Suprapubic skin (tissue), 4 donors: ENCODE measurements at places on chromosomes 1 and 21.

GRCh38 chr1:196660852-196661251 is 9.0 kb downstream of the CFH start:
- no peak for DNase-seq

DNA sequence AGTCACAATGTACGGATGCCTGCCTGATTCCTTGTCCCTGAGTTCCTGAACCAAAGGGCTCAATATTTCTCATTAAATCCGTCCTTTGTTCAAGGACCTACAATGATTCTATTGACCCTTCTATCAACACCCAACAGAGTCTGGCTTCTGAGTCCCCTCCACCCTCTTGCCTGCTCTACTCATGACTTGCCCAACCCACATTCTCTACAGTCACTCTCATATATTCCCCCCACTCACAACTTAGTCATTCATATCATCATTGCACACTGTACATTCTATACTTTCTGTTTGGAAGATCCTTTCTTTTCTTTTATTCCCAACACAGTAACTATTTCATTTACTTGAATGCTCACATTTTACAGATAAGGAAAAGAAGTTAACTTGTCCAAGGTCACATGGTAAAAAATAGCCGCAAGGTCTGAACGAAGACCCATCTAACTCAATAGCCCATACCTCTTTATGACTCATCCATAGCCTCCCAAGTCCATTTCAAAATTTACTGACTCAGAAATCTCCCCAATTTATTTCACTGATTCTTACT is 3.6 kb downstream of the OTUD7B start:
- no peak for DNase-seq

DNA sequence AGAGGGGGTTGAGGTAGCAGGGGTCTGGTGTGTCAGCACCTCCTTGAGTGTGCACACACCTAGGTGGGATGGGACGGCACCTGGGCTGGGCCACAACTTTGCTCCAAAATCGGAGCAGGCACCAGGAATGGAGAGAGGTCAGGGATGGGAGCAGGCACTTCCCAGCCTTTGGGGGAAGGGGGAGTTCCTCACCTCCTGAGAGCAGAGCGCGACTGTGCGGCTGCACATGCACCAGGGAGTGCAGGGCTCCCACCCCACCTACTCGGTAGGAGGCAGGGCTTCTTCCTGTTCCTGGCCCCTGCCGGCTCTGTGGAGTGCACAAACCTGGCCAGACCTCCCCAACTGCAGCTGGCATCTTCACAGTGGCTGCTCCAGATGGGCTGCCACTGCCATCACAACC is 399.3 kb downstream of the NCAM2 start:
- DNase-seq: no peak

- DNase-seq: no peak
Observed at GRCh38 chr1:227792216-227793078, 23.0 kb upstream of the PRSS38 start.

- DNase-seq: no peak
Observed at GRCh38 chr1:3267550-3268270, 186.8 kb upstream of the ARHGEF16 start.

DNA sequence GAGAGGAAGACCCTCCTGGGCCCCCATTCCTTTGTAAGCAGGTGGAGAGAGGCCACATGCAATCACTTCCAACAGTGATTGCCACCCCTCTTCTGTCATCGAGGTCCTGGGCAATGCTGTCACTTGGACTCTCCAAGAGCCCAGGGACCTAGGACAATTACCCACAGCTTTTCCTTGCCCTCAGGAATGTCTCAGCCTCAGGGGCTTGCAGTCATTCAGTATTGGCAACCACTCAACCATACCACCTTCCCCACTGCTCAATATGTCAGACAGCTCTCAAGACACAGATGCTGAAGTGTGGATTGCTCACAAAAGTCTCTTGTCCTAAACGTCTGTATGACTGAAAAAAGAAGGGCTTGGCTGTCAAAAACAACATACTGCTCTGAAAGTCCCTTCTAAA is 87.8 kb downstream of the PTPN14 start:
- DNase-seq: no peak

- DNase-seq: no peak
Observed at GRCh38 chr21:38839328-38840286, 33.9 kb downstream of the ETS2 start.

DNA sequence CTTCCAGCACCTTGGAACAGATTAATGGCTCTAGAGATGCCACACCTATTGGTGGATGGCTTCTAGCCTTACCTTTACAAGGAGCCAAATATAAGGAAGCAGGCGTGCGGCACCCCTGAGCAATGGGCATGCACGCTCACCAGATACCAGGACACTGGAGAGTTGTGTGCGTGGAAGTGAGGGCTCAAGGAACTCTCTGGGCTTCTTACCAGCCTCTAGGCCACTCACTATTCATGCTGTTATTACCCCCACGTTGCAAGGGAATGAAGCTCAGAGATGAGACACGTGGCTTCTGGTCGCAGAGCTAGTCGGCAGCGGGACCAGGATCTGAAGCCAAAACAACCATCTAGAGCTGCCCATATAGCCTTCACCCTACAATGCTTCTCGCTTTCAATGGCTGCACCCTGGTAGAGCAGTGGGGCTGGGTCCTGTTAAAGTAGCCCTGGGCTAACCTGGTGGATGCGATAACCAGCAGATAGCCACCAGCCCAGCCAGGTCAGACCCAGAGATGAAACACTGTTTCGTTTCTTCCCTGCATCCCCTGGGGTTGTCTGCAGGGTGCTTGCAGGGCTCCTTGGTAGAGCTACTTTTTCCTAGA is 396.4 kb upstream of the VAMP3 start:
- peak; percentile 63 for DNase-seq

DNA sequence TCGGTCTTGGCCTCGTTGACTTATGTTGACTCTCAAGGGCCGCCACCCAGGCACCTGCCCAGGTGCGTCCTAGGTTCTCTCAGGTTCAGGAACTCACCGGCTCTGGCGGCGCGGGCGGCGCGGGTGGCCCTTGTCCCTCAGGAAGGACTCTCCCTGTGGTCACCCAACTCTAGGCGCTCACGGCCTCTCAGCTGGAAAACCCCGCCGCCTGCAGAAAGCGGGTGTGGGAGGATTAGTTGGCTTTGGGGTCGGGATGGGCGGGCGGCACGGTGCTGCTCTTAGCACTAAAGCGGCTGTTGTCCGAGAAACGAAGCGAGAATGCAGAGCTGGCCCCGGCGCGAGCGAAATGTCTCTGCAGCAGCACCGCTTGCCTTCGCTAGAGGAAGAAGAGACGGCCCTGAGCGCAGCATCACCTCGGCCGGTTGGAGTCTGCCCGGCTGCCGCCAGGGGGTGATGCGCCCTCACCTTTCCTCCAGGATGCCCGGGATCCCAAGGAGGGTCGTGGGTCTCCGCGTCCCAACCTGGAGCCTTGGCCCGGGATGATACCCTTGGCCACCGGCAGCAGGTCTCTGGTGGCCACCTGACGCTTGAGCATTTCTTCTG is 8.1 kb upstream of the TADA1 start:
- no peak for DNase-seq

DNA sequence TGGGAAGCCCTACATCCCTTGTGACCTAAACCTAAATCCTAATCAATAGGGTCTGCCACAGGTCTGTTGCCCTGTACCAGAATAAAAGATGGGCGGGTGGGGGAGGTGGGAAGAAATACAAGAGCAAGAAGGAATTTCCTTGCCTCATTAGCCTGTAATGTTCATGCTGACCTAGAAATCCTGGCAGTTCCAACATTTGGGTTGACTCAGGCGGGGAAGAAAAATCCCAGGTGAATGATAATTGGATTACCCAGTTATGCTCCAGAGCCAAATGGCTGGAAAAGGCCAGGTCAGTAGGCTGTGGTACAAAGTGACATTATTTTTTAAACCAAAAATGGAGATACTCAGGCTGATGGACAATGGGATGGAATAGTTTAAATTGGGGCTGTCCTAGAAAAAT is 27.3 kb upstream of the A3GALT2 start:
- no peak for DNase-seq

GRCh38 chr1:11272544-11272831 is 510 bp upstream of the UBIAD1 start:
- DNase-seq: no peak

DNA sequence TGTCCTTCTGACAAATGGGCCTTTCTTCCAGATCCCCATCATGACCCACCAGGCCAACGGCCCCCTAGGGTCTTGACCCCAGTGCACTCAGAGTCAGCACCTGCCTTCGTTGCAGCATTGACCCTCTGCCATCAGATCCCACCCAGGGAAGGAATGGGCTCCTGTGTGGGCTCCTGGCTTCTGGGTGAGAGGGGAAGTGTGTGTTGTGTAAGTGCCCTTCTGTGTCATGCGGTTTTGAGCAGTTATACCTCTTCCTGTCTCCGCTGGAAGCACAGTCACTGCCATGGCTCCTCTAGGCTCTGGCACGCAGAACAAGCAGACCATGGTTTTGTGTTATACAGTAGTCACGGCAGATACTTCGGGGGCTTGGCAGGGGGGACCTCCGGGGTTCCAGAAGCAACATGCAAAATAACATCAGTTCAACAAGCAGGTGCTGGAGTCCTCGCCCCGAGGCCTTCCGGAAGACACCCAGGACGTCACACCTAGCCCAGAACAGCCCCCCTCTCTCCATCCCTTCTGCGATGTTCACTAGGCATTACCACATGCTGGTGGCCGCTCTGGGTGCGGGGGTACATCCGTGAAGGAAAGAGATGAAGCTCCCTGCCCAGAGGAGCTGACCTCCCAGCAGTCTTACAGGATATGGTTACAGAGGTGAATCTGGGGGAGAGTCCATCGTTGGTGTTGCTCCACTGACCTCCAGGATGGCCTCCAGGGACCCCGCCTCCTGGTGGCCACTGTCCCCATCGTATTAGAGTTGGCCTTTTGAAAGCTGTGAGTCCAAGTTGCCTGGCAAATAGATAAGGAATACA is 17.4 kb upstream of the KCNAB2 start:
- no peak for DNase-seq

GRCh38 chr1:243351337-243351736 is 95.5 kb downstream of the SDCCAG8 start:
- DNase-seq: no peak

DNA sequence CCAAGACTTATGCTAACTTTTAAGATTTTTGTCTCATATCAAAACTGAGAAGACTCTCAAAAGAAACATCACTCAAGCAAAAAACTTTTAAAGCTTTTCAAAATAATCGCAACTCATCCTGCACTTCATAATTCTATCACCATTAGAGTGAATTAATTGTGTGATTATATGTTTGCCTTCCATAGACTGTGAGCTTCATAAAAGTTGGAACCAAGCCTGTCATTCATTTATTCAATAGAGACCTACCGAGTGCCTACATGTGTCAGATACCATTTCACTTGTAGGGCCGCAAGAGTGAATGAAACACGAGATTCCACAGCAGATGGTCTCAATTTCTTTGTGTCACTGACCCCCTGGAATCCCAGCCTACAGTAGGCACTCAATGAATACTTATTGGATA is 106.4 kb downstream of the RHOU start:
- no peak for DNase-seq

DNA sequence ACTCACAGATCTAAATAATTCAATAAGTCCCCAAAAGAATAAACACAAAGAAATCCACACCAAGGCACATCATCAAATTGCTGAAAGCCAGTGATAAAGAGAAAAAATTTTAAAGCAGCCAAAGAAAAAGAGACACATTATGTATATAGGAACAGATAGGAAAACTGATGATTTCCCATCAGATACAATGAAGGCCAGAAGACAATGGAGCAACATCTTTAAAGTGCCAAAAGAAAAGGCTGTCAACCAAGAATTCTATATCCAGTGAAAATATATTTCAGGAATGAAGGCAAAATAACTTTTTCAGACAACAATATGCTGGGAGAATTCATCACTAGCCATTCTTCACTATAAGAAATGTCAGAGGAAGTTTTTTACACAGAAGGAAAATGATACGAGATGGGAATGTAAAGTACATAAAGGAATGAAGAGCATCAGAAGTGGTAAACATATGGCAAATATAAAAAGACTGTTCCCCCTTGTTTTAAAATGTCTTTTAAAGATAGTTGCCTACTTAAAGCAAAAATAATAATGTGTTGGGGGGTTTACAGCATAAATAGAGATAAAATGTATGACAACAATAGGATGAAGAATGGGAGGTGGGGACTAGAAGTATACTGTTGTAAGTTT is 9.4 kb upstream of the MYOG start:
- no peak for DNase-seq

DNA sequence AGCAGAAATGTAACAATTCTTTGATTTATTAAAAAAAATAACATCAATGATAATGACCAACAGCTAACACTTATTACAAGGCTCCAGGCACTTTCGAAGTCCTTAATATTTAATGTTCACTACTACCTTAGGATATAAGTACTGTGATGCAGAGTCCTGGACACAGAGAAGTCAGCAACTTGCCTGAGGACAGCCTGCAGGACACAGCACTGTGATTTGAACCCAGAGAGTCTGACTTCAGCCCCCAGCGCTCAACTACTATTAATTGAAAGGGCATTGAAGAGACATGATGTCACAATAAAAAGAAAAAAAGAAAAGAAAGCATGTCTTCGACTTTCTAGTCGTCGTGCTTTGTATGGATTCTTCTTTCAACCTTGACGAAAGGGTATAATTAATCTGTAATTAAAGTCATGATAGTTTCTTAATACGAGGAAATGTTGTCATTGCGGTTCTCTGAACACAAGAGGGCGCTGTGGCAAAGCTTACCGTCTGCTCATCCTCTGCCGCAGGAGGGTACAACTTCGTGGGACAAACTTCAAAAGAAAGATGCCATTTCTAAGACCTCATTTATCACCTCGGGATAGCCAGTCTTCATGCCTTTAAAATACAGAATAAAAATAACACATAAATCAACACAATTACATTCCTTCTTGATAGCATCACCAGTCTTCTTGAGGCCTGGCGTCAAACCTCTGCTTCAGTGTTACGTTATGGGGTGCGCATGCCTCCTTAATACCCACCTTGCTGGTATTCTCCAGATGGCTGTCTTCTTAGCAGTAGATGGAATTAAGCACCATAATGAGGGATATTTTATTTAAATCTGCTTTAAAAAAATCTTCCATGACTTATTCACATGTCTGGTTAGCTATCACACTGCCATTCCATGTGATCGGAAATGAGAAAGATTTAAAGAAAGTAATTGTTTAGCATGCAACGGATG is 240.1 kb downstream of the DISC1 start:
- no peak for DNase-seq

GRCh38 chr1:193322211-193322610 is 135.8 kb upstream of the B3GALT2 start:
- no peak for DNase-seq

DNA sequence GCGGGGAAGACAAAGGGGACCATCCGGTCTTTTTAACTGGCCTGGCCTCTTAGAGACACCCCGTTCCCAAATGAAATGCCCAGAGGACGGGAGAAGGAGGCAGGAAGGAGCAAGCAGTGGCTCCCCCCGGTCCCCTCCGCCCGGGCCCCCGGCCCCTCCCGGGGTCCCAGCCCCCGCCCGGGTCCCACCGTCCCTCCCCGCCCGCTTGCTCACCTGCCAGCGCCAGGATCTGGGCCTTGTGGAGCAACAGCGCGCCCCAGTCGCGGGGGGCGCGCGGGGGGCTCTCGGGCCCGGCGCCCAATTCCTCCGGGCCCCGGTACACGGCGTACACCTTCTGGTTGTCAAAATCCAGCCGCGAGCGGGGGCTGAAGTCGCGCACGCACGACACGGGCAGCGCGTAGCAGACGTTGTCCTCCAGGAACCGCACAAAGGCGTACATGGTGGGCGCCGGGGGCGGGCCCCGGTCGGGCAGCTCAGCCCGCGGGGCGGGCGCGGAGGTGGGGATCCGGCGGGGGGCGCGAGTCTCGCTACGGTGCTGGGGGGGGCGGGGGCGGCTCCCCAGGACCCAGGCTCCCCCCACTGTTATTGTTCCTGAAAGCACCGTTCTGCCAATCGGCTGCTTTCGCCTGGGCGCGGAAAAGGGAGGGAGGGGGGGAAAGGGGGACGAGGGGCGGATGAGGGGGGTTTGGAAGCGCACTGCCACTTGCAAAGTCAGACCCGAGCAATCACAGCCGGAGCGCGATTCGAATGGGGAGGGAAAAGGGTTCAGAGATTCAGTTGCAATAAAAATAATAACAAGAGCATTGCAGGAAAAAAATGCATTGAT is at the start of gene BEND5:
TSS of gene BEND5 (minus strand) at position 499 of the 826 bp plus-strand sequence. CDS start at position 439, 60 bp downstream.
- peak; percentile 87 for DNase-seq
